ENCODE measurements at places on chromosomes 7 and 10.

DNA sequence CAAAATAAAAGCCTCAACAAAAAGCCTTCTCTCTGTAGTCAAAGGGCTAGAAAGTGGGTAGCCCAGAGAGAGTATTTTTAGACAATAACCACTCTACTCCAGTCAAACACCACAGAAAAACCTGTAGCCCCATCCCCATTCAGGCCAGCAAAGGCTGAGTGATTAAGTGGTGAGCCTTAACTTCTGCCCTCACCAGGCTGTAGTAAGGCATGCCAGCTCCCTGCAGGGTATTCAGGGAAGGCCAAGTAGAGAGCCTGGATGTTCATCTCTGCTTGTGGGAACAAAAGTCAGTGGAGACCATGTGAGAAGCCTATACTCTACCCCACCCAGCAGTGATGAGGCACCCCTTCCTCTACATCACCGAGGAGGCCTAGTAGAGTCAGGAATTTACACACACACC lies 51.2 kb downstream of the HIF1AN start:
- no peak for DNase-seq

GRCh38 chr7:116165717-116166116 lies 44.6 kb upstream of the TES start:
- DNase-seq = no peak

GRCh38 chr10:18738835-18739234 lies 79.6 kb downstream of the ARL5B start:
- DNase-seq = no peak

DNA sequence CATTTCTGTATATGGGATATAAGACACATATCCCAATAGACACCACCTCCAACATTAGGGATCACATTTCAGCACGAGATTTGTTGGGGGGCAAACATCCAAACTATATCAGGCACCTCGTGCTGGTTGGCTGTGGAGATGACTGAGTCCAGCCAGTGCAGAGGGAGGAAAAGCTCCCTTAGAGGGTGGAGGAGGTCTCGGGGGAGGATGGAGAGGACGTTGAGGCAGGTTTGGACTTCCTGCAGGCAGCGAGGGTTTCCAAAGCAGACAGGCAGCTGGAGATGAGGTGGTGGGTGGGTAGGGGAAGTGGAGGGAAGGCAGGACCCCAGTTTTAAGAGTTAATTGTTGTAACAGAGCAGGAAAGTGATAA lies 56.7 kb downstream of the EEPD1 start:
- DNase-seq = no peak

Data from breast epithelium (tissue), 4 donors.